ENCODE measurements at places on chromosomes 5 and 9. TPM values are rescaled to one million over a fixed set of nuclear protein-coding genes. Genes with fewer than 3 reads are reported as not detected.

FOXI1 gene
- 3.8 TPM for total RNA-seq

PLPP6 gene
- total RNA-seq: 10.3 TPM

OCLN gene
- total RNA-seq: 50.4 TPM

C9orf153 gene
- 0.70 TPM for total RNA-seq

DAPK1 gene
- 80.8 TPM for total RNA-seq

WDR38 gene
- not detected for total RNA-seq

SPATA31A3 gene
- total RNA-seq: not detected

FIBCD1 gene
- 0.29 TPM for total RNA-seq

PCDHGA10 gene
- 9.1 TPM for total RNA-seq

SLC23A1 gene
- 6.2 TPM for total RNA-seq

NEUROG1 gene
- not detected for total RNA-seq

NINJ1 gene
- total RNA-seq: 54.4 TPM

EEIG1 gene
- total RNA-seq: 14.0 TPM

C5orf52 gene
- total RNA-seq: not detected

SPATA31A7 gene
- not detected for total RNA-seq

CYLC2 gene
- not detected for total RNA-seq

ST8SIA4 gene
- 11.0 TPM for total RNA-seq

PRSS3 gene
- total RNA-seq: 0.64 TPM

NIPAL4 gene
- total RNA-seq: 0.47 TPM

CDHR2 gene
- total RNA-seq: 10.1 TPM

CFAP157 gene
- 1.5 TPM for total RNA-seq

IL13 gene
- not detected for total RNA-seq

Data from metanephros (tissue), 2 donors.